ENCODE measurements at places on chromosomes 4 and X.

GRCh38 chr4:182248295-182248694 is 5.1 kb downstream of the TENM3 start:
- DNase-seq: no peak

DNA sequence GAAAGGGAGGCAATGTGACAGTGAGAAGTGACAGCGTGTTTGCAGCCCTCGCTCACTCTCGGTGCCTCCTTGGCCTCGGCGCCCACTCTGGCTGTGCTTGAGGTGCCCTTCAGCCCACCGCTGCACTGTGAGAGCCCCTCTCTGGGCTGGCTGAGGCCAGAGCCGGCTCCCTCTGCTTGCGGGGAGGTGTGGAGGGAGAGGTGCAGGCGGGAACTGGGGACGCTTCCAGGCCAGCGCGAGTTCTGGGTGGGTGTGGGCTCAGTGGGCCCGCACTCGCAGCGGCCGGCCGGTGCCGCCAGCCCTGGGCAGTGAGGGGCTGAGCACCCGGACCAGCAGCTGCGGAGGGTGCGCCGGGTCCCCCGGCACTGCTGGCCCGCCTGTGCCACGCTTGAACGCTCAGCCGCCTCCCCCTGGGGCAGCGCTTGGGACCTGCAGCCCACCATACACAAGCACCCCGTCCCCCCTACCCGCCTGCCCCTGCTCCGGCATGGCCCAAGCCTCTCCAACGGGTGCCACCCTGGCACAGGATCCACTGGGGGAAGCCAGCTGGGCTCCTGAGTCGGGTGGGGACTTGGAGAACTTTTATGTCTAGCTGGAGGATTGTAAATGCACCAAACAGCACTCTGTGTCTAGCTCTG is 1142.8 kb upstream of the INTU start:
- DNase-seq: no peak

- no peak for DNase-seq
Measured at GRCh38 chr4:67750691-67751090, 3.5 kb downstream of the GNRHR start.

DNA sequence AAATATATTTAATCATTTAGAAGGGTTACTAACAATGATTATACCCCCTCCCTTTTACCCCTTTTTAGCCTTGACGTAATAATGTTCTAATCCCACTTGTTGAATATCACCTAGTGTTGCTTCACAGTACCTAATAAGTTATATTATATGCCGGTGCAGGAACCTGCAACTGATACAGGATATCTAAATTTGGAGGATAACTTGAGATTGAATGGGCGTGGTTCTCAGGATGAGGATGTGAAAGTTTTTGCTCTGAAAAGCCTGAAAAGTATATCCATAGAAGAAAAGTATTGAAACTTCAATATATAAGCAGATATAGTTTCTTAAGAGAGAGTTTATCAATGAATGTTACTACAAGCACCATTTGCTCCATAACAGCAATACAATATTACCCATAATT is 59.8 kb downstream of the ZNF711 start:
- no peak for DNase-seq

DNA sequence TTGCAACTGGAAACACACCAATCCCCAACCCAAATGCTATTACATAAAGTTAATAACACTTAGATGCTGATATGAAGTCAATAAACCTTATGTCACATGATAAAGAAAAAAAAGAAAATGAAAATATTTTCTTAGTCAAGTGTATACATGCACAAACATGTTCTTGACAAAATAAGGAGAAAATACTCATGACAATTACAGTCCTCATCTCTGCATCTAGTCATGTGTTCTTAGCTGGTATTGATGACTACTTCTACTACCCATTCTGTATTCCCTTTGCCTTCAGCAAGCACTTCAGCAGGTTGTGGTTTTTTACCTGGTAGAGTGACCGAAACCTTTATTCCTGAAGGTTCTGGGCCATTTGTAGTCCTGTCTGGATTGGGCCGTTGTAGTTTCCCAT is 24.9 kb downstream of the CXCL8 start:
- DNase-seq: no peak

DNA sequence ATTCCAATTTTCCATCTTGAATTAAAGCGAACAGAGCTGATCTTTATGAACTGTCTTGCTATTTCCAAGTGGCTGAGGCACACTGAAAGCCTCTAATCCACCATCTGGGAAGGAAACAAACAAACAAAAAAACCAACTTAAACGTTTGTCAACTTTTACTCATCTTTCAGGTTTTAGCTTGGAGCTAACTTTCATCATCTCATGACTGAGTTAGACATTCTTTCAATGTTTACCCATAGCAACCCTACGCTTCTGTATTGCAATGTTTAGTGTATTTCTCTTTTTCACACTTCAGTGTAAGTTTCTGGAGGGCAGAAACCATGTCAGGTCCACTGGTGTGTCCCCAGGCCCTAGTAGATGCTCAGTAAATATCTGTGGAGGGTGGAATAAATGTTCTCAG is 343.8 kb downstream of the GBA3 start:
- no peak for DNase-seq

- no peak for DNase-seq
Measured at GRCh38 chr4:1720163-1720983, 750 bp downstream of the TMEM129 start.

- no peak for DNase-seq
Measured at GRCh38 chrX:12898073-12898472, 8.3 kb upstream of the TLR8 start.

GRCh38 chrX:101462892-101463291 is 22.4 kb upstream of the ARMCX4 start:
- DNase-seq: no peak

GRCh38 chr4:74632634-74633033 is 161.7 kb downstream of the BTC start:
- DNase-seq: no peak

GRCh38 chr4:129350834-129351721 is 255.1 kb downstream of the C4orf33 start:
- no peak for DNase-seq

GRCh38 chr4:78640714-78641113 is 89.1 kb downstream of the ANXA3 start:
- no peak for DNase-seq

GRCh38 chr4:145954924-145955339 is 16.3 kb upstream of the ZNF827 start:
- no peak for DNase-seq

DNA sequence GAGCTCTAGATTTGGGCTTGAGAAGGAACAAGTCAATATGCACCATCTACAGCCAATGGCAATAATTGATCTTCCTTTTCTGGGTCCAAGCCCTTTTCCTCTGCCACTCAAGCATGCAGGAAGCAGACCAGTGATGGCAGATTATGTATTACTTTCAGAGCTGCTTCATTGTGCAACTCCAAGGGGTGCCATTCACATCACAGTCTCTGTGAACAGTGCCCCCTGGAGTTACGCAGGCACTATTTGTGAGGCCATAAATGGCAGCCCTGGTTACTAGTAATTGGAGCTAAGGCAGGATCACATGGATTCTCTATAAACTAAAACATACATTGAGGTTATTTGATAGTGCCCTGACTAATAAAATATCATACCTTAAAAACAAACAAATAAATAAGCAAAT is 313.4 kb upstream of the SLC7A11 start:
- DNase-seq: no peak

- DNase-seq: peak; percentile 53
Measured at GRCh38 chrX:22748093-22748999, 251.4 kb upstream of the DDX53 start.

GRCh38 chr4:15976456-15977447 is 13.8 kb upstream of the FGFBP2 start:
- no peak for DNase-seq

DNA sequence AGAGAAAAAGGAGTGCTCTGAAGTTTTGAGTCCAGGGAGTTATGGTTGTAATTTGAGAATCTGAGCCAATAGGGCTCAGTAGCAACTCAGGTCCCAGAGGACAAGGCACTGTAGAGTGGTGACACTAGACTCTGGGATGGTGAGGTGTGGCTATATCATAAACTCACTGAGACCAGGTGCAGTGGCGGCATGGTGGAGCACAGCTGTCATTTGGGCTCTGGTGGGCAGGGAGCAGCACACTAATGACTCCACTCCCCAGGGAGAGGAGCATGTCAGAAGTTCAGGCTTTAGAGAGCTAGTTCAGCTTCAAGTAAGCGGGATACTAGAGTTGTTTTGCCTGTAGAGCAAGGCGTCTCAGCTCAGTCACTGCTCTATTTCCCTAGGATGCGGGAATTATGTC is 165.4 kb upstream of the USP38 start:
- DNase-seq: no peak

GRCh38 chr4:109559625-109559982 is 442 bp upstream of the MCUB start:
- DNase-seq: no peak

- no peak for DNase-seq
Measured at GRCh38 chr4:53450773-53451172, 73.3 kb downstream of the FIP1L1 start.

- peak; percentile 13 for DNase-seq
Measured at GRCh38 chrX:51641421-51642021, 22.8 kb upstream of the CENPVL3 start.

DNA sequence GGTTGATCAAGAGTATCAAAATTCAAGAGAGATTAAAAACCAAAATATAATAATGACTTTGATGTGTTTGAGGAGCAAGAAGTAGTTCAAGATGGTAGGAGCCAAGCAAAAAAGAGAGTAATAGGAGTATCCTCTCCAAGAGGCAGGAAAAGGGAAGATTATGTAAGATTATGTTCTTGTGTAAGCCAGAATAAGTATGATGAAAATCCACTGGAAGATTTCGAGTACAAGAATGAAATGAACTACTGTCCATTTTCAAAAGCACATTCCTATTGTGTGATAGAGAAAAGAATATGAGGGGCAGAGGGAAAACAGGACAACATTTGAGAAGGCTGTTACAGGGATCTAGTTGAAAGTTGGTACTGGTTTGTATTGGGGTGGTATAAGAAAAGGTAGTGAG is 659.6 kb upstream of the INTU start:
- DNase-seq: no peak

- DNase-seq: peak; percentile 3
Measured at GRCh38 chr4:161097821-161098220, 1066.0 kb downstream of the FSTL5 start.

DNA sequence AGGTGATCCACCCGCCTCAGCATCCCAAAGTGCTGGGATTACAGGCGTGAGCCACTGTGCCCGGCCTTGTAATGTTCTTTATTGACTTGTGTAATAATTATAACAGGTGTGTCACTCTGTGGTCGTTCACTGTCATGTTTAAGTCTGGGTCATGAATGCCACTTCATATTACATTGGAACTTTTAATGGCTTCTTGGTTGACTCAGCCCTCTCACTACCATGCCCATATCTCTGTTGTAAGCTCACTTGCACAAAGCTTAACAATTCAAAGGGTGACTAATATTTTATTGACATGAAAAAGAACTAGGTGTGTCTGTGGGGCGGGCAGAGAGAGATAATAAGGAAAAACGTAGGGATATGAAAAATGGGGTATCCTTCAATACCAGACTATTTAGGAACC is 639.7 kb upstream of the ACTRT1 start:
- no peak for DNase-seq

GRCh38 chr4:70505151-70505748 is 13.1 kb upstream of the AMTN start:
- DNase-seq: peak; percentile 42

- DNase-seq: no peak
Measured at GRCh38 chr4:174657472-174657871, 135.2 kb upstream of the HPGD start.

DNA sequence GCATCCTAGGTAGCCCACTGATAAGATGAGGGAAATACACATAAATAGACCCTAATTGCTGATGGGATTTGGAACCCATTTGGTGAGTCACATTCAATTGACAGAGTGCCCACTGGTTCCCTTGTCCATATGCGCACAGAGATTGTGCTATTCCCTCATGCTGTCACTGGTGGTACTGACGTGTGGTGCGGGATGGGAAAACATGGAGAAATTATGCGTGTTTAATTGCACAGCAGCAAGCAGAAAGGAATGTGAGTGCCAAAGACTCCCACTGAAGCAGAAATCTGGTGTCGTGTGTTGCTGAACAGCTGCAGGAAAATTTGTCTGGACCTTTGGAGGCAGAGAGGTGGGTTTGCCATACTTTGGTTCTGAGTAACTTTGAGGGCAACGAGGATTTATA is 92.2 kb downstream of the NHSL2 start:
- DNase-seq: no peak

DNA sequence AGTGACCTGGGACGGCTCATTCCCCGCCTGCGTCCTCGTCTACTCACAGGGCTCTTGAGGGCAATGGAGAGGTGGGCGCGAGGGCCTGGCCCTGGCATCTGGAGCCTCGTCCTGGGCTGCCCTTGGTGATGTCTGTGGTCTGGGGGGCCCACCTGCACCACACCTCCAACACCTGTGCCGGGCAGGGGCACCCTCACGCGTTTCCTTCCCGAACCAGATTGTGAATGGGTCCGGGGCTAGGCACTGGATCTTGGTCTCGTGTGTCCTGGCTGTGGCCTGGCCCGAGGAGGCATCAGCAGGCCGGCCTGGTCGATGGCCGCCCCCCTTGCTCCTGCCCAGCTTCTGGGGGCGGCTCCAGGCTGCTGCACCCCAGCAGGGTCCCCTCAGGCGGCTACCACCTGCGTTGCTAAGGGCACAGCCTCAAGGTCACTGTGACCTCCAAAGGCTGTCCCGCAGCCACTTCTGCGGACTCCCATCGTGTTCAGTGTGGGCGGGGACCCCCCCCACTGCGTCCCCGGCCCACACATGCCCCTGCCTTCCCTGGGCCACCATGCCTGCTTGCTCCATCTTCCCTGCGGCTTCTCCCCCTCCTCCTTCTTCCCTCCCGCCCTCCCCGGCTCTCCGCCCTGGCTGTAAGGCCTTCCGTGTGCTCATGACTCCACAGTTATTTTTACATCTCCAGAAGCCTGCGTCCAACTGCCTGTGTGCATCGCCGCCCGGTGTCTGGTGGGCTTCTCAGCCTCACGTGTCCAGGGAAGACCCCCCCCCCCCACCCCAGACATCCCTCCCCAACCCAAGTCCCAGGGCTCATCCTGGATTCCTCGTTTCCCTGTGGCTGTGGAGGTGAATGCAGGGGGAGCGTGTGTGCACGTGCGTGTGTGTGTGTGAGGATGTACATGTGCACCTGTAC is 3.8 kb downstream of the DOK7 start:
- no peak for DNase-seq
